Daoy (cell line): ENCODE measurements at places on chromosomes 6 and 20. TPM values are rescaled to one million over a fixed set of nuclear protein-coding genes. Genes with fewer than 3 reads are reported as not detected.

Gene SIM1
- 0.51 and 0.77 TPM in 2 replicates for total RNA-seq

Gene GCM1
- 0.23 TPM in 1 of 2 replicates, not detected in the other for total RNA-seq

Gene BCL2L1
- total RNA-seq = 49.1 and 55.1 TPM in 2 replicates

Gene CNR1
- 0.45 and 1.0 TPM in 2 replicates for total RNA-seq

Gene ELOVL2
- 11.3 and 11.5 TPM in 2 replicates for total RNA-seq

Gene PSORS1C2
- not detected in 2 replicates for total RNA-seq

Gene CSE1L
- total RNA-seq = 187 and 209 TPM in 2 replicates

Gene LPA
- total RNA-seq = not detected in 2 replicates

Gene MYCT1
- total RNA-seq = 0.06 and 0.15 TPM in 2 replicates

Gene DCDC2
- 0.24 and 0.51 TPM in 2 replicates for total RNA-seq

Gene SMOC2
- not detected in 2 replicates for total RNA-seq

Gene HAO1
- not detected in 2 replicates for total RNA-seq

Gene CFAP61
- total RNA-seq = 1.5 TPM in 1 of 2 replicates, not detected in the other

Gene SGK2
- total RNA-seq = 0.06 TPM in 1 of 2 replicates, not detected in the other

Gene NT5E
- total RNA-seq = 129 and 139 TPM in 2 replicates

Gene EEF1A2
- 3.9 and 6.4 TPM in 2 replicates for total RNA-seq

Gene ISM1
- 0.46 and 1.1 TPM in 2 replicates for total RNA-seq

Gene BPIFA1
- not detected in 2 replicates for total RNA-seq

Gene SAPCD1
- total RNA-seq = 0.27 and 1.6 TPM in 2 replicates

Gene PACRG
- total RNA-seq = not detected in 2 replicates

Gene TREML1
- total RNA-seq = not detected in 2 replicates

Gene NKAIN4
- total RNA-seq = 10.6 and 12.9 TPM in 2 replicates

Gene OTOR
- total RNA-seq = not detected in 2 replicates

Gene SPATS1
- total RNA-seq = not detected in 2 replicates

Gene MAN1A1
- 13.0 and 22.9 TPM in 2 replicates for total RNA-seq

Gene ZNF337
- total RNA-seq = 4.1 and 8.9 TPM in 2 replicates

Gene SNAP91
- 0.65 and 0.86 TPM in 2 replicates for total RNA-seq

Gene CD93
- under 0.01 TPM in 1 of 2 replicates, not detected in the other for total RNA-seq

Gene FLRT3
- total RNA-seq = 0.23 and 0.74 TPM in 2 replicates

Gene GNAS-AS1
- 1.3 and 3.1 TPM in 2 replicates for total RNA-seq

Gene TEAD3
- total RNA-seq = 6.9 and 7.3 TPM in 2 replicates

Gene HSPA1A
- 148 and 171 TPM in 2 replicates for total RNA-seq

Gene TASP1
- total RNA-seq = 8.1 and 9.6 TPM in 2 replicates

Gene SLC17A2
- total RNA-seq = not detected in 2 replicates

Gene SLC26A8
- not detected in 2 replicates for total RNA-seq

Gene HRH3
- total RNA-seq = not detected in 2 replicates

Gene TRAPPC3L
- total RNA-seq = not detected in 2 replicates

Gene FRS3
- 0.74 and 2.3 TPM in 2 replicates for total RNA-seq

Gene TRIM31
- total RNA-seq = 0.11 TPM in 1 of 2 replicates, not detected in the other

Gene CTCFL
- total RNA-seq = 0.06 TPM in 1 of 2 replicates, not detected in the other

Gene ARMH2
- total RNA-seq = not detected in 2 replicates

Gene LGSN
- 0.23 TPM in 1 of 2 replicates, not detected in the other for total RNA-seq

Gene KAT14
- 14.5 and 21.9 TPM in 2 replicates for total RNA-seq

Gene CD2AP
- 53.8 and 61.6 TPM in 2 replicates for total RNA-seq

Gene MARCKS
- total RNA-seq = 215 and 246 TPM in 2 replicates
